ENCODE measurements at places on chromosomes 11 and 22.
A peak's percentile ranks its signal among the peaks of the same experiment; 100 is the strongest.

- no peak overlapping the region for H3K4me3 ChIP-seq
- H3K27me3 ChIP-seq: no peaks in the 10 kb centered on the region
- H3K36me3 ChIP-seq: peaks cover 2% of the 10 kb centered on the region
- H3K27ac ChIP-seq: no peak overlapping the region
- H3K4me1 ChIP-seq: peaks cover 9% of the 10 kb centered on the region
Measured at GRCh38 chr11:75919525-75919924, 104.5 kb downstream of the UVRAG start.

DNA sequence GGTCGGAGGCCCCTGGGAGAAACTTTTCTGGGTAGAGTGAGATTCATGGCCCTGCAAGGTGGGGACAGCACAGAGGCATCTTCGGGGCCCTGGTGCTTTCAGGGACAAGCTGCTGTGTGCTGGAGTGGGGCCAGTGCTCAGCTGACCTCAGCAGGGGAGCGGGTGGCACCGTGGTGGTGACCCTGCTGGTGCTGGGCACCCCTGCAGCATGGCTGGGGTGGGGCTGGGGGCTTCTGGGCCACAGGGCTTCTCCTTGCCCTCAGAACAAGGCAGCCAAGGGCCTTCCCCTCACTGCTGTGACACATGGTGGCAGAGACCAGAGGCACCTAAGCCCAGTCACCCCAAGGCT is 24.9 kb upstream of the GNB1L start:
- H3K4me3 ChIP-seq: no peak overlapping the region
- H3K27ac ChIP-seq: no peak overlapping the region
- H3K27me3 ChIP-seq: no peaks in the 10 kb centered on the region
- H3K36me3 ChIP-seq: no peaks in the 10 kb centered on the region
- H3K4me1 ChIP-seq: no peaks in the 10 kb centered on the region

DNA sequence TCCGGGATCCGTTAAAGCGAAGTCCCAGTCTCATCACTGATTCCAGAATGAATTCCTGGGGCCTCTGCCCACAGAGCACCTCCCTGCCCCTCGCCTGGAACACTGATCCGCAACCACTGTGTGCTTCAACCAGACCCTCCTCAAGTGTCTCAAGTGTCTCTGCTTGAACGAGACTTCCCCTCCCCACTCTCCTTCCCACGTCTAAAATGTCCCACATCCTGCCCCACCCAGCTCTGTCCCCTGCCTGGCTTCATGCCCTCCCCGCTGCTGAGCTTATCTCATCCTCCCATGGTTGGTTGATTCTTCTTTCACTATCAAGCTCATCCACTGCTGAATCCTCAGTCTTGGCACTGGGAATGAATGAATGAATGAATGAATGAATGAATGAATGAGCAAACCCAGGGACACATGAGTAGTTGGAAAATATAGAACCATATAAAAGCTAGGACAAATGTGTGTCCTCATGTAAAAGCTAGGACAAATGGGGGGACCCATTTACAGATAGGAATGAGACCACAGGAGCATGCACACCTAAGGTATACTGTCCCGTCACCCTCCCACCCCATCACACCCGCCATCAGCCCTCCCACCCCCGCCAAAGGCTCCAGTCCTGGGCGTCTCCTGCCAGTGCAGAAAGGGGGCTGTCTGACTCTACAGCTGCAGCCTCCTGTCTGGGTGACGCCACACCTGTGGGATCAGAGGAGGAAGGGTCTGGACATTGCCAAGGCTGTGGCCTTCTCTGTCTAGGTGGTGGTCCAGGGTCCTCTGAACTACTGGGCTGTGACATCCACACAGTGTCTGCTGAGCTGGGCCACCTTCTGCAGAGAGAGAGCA is 71.4 kb upstream of the LINC01488 start:
- H3K4me3 ChIP-seq: no peak overlapping the region
- H3K27me3 ChIP-seq: peaks cover 11% of the 10 kb centered on the region
- H3K36me3 ChIP-seq: no peaks in the 10 kb centered on the region
- no peak for DNase-seq
- H3K4me1 ChIP-seq: peaks cover 6% of the 10 kb centered on the region

DNA sequence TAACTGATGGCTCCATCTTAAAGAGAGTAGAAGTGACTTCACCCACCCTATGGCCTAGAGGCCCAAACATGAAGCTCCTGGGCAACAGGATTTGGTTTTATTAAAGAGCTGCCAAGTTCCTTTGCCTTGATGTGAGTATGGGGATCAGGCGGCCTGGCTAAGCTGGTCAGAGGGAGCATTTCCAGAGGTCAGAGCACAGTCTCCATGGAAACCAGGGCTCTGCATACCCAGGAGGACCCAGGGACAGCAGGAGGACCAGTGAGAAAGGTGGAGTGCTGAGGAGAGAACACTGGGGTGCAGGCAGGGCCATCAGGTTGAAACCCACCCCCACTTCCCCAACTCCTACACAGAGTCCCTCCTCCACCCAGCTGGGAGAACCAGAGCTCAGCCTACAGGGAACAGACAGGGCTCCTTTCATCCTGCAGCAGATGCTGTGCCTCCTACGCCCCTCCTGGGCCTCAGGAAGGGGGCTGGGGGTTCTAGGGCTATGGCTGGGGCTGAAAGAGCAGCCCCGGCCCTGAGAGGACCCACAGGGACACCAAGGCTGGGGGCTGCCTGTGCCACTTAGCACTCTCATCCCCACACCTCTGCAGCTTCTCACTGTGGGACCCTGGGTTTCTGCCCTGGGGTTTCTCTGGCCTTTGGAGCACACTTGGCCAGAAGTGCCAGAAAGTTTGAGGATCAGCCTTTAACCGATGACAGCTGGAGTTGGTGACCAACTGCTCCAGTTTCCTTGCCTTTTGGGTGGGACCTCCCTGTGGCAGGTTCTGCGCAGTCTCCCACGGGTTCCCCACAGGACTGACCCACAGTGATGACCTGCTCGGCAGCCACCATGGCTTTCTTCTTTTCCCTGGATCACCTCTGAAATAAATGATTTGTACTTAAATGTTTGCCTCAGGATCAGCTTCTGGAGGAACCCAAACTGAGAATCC is 13.8 kb upstream of the P2RY6 start:
- H3K4me1 ChIP-seq: peaks cover 4% of the 10 kb centered on the region
- peaks cover 21% of the 10 kb centered on the region for H3K27me3 ChIP-seq
- H3K27ac ChIP-seq: no peak overlapping the region
- no peaks in the 10 kb centered on the region for H3K36me3 ChIP-seq
- DNase-seq: no peak

GRCh38 chr11:44797886-44798606 is 71.3 kb downstream of the TSPAN18 start:
- no peak for DNase-seq
- no peaks in the 10 kb centered on the region for H3K27me3 ChIP-seq
- peaks cover 6% of the 10 kb centered on the region for H3K36me3 ChIP-seq
- peaks cover 18% of the 10 kb centered on the region for H3K4me1 ChIP-seq
- H3K27ac ChIP-seq: peak overlapping the region; percentile 27

DNA sequence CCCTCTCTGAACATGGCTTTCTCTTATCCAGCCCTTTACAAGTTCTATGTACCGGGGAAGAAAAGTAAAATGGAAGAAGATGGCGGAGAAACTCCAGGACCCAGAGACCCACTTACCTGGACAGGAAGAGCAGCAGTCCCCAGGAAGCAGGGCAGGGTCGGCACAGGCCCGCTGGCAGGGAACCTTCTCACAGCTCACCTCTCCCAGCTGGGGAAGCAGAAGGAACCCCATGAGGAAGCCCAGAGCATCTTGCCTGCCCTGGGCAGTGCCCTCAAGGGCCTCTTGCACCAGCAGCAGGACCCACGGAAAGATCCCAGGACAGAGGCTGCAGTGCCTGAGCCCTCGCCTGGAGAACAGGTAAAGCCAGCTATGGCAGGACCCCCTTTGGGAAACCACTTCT is 23.4 kb downstream of the PGA5 start:
- peaks cover 20% of the 10 kb centered on the region for H3K27me3 ChIP-seq
- no peaks in the 10 kb centered on the region for H3K4me1 ChIP-seq
- H3K4me3 ChIP-seq: no peak overlapping the region
- no peak for DNase-seq
- no peaks in the 10 kb centered on the region for H3K36me3 ChIP-seq

- peaks cover 5% of the 10 kb centered on the region for H3K36me3 ChIP-seq
- peaks cover 14% of the 10 kb centered on the region for H3K4me1 ChIP-seq
- H3K27me3 ChIP-seq: no peaks in the 10 kb centered on the region
Measured at GRCh38 chr11:14503023-14503422, 3.4 kb upstream of the COPB1 start.

DNA sequence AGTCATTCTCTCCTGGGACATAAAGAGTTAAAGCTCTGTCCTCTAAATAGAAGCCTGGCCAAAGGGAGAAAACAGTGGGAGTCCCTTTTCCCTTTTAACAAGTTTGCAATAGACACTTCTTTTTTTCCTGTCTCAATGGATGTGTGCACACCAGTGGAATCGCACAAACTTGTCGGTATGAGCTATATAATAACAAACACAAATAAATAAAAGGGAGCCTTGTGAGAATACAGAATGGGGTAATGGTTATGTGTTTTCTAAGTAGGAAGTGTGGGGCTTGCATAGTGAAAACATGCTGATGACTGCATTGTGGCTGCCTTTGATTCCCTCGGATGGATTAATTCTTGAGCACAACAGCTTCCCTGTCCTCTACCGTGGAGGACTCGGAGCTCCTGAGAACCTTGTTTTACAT is 131.9 kb downstream of the WNT7B start:
- DNase-seq: no peak
- H3K4me1 ChIP-seq: peaks cover 3% of the 10 kb centered on the region
- H3K4me3 ChIP-seq: no peak overlapping the region
- no peak overlapping the region for H3K27ac ChIP-seq

GRCh38 chr11:1237128-1237580 is 14.3 kb downstream of the MUC5B start:
- H3K27me3 ChIP-seq: no peaks in the 10 kb centered on the region
- H3K4me3 ChIP-seq: no peak overlapping the region
- H3K27ac ChIP-seq: peak overlapping the region; percentile 16
- no peak for DNase-seq
- no peaks in the 10 kb centered on the region for H3K36me3 ChIP-seq

DNA sequence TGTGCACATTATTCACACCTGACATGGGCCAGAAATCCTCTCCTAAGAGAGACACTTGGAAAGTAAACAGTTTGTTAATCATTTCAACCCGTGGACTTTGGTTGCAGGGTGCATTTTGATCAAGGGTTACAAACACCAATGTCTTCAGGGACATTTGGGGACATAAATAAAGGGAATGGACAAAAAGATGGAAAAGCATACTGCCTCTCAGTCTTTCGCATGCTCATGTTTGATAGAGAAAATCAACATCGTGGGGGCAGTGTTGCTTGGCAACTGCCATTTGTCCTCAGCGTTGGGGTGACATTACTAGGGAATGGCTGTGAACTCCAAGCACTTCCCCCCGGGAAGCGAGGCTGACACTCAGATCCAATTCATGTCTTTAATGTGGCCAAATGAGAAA is 114.7 kb upstream of the OR4B1 start:
- H3K27ac ChIP-seq: peak overlapping the region; percentile 51
- H3K4me3 ChIP-seq: no peak overlapping the region
- H3K4me1 ChIP-seq: peaks cover 29% of the 10 kb centered on the region
- no peak for DNase-seq
- no peaks in the 10 kb centered on the region for H3K36me3 ChIP-seq

DNA sequence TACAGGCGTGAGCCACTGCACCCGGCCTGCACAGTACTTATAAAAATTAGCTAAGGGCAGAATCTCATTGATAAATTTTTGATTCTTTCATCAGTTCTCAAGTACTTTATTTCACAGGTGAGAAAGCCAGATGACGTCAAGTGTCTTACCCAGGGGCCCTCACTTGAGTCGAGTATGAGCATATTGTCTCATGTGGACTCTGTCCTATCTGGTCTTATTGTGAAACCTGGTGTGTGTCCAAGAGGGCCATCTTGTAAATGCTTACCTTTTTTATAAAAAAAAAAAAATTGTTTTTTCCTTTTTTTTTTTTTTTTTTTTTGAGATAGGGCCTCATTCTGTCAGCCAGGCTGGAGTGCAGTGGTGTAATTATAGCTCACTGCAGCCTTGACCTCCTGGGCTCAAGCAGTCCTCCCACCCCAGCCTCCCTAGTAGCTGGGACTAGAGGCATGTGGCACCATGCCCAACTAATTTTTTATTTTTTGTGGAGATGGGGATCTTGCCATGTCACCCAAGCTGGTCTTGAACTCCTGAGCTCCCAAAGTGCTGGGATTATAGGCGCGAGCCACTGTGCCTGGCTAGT is 6.0 kb downstream of the ACO2 start:
- no peaks in the 10 kb centered on the region for H3K36me3 ChIP-seq
- no peak for DNase-seq
- no peak overlapping the region for H3K4me3 ChIP-seq
- peak overlapping the region; percentile 8 for H3K27ac ChIP-seq
- H3K4me1 ChIP-seq: peaks cover 17% of the 10 kb centered on the region

- peaks cover 3% of the 10 kb centered on the region for H3K36me3 ChIP-seq
- peaks cover 21% of the 10 kb centered on the region for H3K4me1 ChIP-seq
- no peaks in the 10 kb centered on the region for H3K27me3 ChIP-seq
- no peak for DNase-seq
- H3K27ac ChIP-seq: no peak overlapping the region
- H3K4me3 ChIP-seq: no peak overlapping the region
Measured at GRCh38 chr11:71948314-71949027, 19.6 kb downstream of the RNF121 start.

Data from T-helper 17 cell (primary cell).